ENCODE measurements at places on chromosomes 5 and 9. TPM values are rescaled to one million over a fixed set of nuclear protein-coding genes. Genes with fewer than 3 reads are reported as not detected.

Gene ANXA1
- 19.5 TPM for polyA plus RNA-seq

GRCh38 chr5:175893466-175893865 lies 22.1 kb downstream of the CPLX2 start:
- no peak for DNase-seq

Gene UBE2QL1
- polyA plus RNA-seq = 0.67 TPM

Gene FOXD4
- polyA plus RNA-seq = 0.26 TPM

Gene C9orf50
- 0.49 TPM for polyA plus RNA-seq

Gene OR1Q1
- polyA plus RNA-seq = not detected

- no peak for DNase-seq
These were observed 689 bp upstream of the GLRA1 start for GRCh38 chr5:151925340-151925739.

DNA sequence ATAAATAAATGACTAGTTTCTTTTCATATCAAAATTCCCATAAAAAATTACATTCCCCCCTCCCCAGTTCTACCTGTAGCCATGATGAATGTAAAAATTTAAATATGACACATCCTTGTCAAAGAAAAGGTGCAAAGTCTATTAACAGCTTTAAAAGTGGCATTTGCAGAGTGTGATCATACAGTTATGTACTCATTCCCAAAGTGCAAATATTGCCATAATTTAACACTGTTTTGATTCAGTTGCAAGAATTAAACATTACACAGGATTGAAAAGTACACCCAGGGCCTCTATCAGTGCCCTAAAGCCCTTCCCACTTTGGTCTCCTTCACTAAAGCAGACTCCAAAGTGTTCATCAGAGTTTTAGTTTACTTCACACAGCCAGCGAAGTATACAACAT lies 51.8 kb downstream of the RNF145 start:
- no peak for DNase-seq

All from renal pelvis (tissue), 12 donors.